ENCODE measurements at places on chromosomes 4 and X. TPM values are rescaled to one million over a fixed set of nuclear protein-coding genes. Genes with fewer than 3 reads are reported as not detected.

Gene CTAG2
- 1.1 TPM for total RNA-seq

Gene GPR119
- total RNA-seq, result not detected

Gene MAML3
- 2.3 TPM for total RNA-seq

Gene EPHA5
- 9.6 TPM for total RNA-seq

Gene CLDN2
- total RNA-seq, result not detected

DNA sequence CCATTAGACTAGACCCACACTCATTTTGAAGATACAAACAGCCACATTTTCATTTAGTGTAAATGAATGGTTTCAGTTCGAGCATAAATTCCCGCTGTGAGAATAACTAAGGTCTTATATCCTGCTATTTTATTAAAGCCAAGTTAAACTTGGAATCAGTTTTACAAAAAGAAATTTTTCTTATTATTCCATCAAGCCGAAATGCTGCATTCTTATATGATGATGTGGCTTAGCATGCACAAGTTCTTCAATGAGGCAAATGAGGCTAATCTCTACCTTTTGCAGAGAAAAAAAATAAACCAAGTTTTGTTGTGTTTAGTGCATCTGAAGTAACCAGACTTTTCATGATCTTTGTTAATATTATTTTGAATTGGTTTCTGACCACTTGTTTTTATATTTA lies 953.9 kb upstream of the PCDH10 start:
- DNase-seq, result no peak

GRCh38 chrX:151015684-151016083 lies 32.5 kb downstream of the HMGB3 start:
- no peak for DNase-seq

- DNase-seq, result no peak
These were observed 2039.9 kb upstream of the TENM3 start for GRCh38 chr4:180203349-180203748.

DNA sequence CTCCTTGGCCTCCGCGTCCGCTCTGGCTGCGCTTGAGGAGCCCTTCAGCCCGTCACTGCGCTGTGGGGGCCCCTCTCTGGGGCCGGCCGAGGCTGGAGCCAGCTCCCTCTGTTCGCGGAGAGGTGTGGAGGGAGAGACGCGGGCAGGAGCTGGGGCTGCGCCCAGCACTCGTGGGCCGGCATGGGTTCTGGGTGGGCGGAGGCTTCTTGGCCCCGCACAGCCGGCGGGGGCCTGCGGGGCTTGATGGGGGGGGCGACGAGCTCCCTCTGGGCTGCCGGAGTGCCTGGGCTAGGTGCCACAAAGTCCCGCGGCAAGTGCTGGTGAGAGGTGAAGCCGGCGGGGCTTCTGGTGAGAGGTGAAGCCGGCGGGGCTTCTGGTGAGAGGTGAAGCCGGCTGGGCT lies 61.9 kb downstream of the ANKRD50 start:
- no peak for DNase-seq

DNA sequence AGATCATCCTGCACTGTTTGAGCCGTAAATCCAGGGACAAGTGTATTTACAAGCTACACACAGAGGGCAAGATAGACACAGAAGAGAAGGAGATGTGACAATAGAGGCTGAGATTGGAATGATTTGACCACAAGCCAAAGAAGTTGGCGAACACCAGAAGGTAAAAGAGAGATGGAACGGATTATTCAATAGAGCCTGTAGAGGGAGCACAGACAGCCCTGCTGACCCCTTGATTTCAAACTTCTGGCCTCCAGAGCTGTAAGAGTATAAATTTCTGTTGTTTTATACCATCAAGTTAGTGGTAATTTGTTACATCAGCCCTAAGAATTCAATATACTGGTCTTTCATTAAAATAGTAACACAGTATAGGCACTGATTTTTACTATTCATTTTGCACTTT lies 447.8 kb downstream of the FAT4 start:
- DNase-seq, result no peak
